ENCODE measurements at places on chromosomes 7 and 10.

DNA sequence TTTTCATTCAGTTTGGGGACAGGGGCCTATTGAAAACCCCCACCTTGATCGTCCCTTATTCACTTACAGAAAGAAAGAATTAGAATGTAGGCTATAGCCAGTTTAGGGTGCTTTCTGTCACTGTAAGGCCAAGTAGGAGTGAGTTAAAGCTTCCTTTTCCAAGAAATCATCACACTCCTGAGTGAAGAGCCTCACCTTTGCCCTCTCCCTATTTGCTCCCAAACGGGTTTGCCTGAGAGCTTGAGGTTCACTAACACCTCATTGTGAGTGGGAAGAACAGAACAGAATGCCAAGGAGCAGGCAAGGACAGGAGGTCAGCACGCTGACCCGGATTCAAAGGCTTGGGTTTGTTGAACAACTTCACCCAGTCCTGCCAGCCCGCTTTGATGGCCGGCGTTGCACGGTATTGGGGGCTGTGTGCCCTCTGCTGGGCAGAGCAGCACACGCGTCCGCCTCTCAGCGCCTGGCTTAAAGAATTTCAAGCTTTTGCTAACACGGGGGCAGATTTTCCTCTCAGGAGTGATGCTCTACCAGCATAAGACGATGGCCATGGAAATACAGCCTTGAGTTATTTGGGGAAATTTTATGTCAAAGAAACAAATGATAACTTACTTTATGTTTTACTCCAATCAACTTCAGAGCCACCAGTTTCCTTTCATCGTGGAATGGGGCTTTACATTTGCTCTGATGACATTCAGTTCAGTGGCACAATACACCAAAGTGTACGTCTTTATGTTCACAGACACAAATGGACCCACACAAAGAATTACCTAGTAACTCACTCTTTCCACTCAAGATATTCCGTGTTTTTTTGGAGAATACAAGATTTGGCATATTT lies 470.0 kb downstream of the SUGCT start:
- DNase-seq = peak; percentile 22

DNA sequence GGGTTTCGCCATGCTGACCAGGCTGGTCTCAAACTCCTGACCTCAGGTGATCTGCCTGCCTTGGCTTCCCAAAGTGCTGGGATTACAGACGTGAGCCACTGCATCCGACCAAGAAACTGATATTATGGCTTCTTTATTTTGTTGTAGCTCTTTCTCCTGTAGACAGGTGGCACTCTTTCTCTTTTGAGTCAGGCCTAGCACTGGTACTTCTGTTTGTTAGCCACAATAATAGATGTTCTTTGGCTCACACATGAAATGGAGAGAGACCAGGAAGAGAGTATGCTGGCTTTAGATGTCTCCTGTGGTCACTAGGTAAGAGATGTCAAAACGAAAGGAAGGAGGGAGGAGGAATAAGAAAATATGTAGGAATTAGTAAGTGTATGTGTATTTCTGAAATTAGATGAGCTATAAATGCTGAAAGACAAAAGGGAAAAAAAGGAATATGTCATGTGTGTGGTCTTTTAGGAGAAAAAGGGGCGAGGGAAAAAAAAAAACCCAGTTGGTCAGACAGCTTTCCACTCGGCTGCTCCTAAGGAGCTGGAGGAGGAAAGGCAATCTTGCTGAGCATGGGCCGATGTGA lies 78.7 kb downstream of the CLEC2L start:
- DNase-seq = no peak

DNA sequence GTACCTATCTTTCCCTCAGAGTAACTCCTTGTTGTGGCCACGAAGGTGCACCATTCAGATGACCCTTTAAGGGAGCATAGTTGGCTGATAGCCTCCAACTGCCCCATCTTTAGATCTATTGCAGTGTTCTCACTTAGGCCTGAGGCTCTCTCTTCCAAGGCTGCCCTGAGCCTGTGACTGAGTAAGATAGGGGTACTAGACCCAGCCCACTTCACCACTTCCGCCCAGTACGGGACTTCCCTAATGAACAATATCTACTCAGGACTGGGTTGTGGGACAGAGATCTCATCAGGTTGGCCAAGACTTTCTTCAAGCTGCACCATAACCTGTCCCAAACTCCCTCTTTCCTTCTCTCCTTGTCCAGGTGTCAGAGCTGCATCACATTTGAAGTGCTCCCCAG lies 5.7 kb upstream of the GNAI1 start:
- no peak for DNase-seq

DNA sequence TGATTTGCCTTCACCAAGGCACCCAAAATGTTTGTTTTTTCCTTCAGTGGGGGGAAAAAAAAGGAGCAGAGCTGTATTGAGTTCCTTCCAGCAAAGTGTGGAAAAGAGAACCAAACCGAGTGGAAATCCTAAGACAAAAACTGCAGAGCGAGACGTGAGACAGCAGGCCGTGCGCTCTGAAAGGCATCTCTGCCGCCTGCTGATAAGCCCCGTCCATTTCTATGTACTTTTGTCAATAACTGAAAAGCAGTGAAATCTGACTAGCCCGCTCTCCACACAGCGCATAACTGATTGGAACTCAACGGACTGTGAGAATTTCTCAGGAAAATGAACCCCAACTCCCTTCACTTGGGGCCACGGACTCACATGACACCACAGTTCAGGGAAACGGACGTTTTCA lies 83.2 kb downstream of the COBL start:
- no peak for DNase-seq

GRCh38 chr10:86387178-86387794 lies 20.7 kb upstream of the GRID1 start:
- no peak for DNase-seq

DNA sequence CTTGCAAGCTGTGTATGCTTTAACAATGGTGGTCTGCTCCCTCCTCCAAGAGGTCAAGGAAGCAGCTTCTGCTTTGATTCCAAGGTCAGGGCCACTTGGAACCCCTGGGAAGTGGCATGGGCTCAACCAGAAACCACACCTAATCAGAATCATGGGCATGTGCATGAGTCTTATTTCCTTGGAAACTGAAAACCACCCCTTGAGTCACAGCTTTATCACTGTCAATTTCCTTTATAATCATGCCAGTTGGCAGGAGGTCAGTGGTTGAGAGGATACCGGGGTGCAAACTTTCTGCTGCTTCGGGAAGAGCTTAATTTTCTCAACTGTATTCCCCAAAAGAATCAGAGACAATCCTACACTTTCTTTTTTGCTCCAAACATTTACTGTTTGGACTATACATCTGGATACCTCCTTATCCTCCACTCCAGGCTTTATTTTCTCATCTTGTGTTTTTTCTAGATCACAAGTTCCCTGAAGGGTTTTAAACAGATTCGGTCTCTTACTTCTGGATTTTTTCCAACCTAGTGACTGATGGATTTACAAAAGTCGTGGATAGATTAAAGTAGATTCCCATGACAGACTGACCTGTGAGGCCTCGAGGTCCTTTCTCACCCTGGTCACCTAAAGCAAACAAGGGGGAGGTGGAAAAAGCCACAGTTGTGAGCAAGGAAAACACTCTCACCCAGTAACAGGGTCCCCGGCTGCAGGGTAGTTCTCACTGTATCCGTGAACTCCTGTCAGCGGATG lies 36.0 kb downstream of the COL17A1 start:
- no peak for DNase-seq

DNA sequence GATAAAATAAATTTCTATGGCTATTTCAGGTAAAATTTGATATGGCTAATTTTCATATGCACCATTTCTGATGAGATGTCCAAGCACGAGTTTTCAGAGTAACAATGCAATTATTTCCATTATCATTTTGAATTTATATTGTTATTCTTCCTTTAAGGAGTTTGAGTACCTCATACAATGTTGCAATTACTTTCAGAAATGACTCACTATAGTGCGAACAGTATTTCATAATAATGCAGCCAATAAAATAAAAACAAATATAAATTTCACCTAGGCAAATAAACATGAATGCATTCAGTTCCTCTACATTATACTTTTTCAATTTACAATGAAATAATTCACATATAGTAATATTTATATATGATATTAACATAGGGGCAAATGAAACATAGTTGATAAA lies 78.8 kb upstream of the LRRN3 start:
- no peak for DNase-seq

GRCh38 chr10:24034571-24034970 lies 174.4 kb upstream of the KIAA1217 start:
- no peak for DNase-seq

DNA sequence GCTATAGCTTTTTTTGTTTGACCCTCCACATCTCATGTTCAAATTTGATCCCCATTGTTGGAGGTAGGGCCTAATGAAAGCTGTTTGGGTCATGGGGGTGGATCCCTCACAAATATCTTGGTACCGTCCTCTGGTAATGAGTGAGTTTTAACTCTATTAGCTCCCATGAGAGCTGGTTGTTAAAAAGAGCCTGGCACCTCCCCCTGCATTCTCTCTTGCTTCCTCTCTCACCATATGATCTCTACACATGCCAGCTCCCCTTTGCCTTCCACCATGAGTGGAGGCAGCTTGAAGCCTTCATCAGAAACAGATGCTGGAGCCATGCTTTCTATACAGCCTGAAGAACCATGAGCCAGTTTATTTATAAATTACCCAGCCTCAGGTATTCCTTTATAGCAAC lies 43.0 kb upstream of the IMMP2L start:
- DNase-seq = no peak

DNA sequence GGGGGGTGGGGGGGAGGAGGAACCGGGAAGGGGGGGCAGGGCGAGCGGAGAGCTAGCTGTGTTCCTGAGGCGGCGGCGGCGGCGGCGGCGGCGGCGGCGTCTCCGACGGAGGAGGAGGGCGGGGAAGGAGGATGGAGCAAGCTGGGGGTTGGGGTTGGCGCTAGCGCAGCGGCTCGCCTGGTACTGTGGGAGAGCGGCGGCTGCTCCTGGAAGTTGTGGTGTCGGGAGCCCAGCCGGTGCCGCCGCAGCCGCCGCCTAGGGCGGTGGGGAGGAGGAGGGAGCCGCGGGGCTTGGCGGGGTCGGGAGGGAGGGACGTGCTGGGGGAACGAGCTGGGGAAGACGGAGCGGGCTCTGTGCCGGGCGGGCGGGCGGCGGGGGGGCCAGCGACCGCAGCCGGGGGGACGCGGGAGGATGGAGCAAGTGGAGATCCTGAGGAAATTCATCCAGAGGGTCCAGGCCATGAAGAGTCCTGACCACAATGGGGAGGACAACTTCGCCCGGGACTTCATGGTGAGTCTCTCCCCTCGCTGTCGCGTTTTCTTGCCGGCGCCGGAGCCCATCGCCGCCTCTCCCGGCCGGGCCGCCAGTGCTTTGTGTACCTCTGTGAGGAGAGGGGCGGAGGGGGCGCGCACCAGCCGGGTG lies at the start of gene PTPN12:
Gene PTPN12, plus strand, starts transcription at position 160 of the 642 bp plus-strand sequence. Its CDS starts 252 bp downstream, at position 412.
- DNase-seq = peak; percentile 72

GRCh38 chr7:27114881-27115220 lies 12.4 kb upstream of the HOXA2 start:
- DNase-seq = no peak

GRCh38 chr7:112132051-112132694 lies 74.0 kb downstream of the DOCK4 start:
- no peak for DNase-seq

GRCh38 chr7:133672866-133673265 lies 420.0 kb downstream of the EXOC4 start:
- no peak for DNase-seq

- no peak for DNase-seq
Observed at GRCh38 chr7:18459484-18460245, 35.9 kb upstream of the HDAC9 start.

- DNase-seq = no peak
Observed at GRCh38 chr7:55444786-55445185, 79.6 kb downstream of the LANCL2 start.

DNA sequence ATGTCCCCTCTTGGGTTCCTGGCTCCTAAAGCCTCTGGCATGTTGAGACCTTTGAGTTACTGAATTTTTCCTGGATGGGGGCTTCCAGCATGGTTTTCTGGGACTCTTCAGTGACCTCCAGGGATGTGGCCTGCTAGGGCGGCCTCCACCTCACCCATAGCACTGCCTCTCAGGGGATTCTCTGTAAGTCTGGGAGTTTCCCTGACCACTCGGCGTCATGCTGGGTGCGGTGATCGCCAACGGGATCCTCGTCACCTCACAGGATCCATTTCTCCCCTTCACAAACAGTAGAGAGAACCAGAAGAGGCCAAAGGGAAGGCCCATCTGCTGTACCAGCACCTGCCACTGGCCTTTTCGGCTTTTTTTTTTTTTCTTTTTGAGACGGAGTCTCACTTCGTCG lies 84.3 kb downstream of the NPTX2 start:
- no peak for DNase-seq

DNA sequence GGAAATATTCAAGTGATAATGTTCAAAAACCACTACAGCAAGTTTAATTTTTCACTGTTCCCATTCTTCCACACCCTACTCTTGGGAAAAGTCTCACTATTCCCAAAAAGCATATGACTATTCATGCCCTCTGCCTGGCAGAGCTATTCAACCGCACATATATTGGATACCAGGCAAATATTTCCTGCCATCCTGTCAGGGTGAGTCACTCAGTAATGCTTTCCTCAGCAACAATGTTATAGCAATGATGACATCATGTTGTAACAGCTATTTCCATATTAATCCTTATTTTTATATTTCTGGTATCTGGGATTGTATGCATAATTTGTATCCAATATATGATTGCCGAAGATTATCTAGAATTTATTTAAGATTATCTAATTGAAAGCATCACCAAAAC lies 114.0 kb upstream of the PLXDC2 start:
- no peak for DNase-seq

GRCh38 chr10:71451754-71452153 lies 55.0 kb downstream of the CDH23 start:
- DNase-seq = no peak

GRCh38 chr7:101186844-101187428 lies 6.8 kb upstream of the NAT16 start:
- DNase-seq = no peak

GRCh38 chr7:72281308-72281707 lies 130.8 kb downstream of the CALN1 start:
- no peak for DNase-seq

GRCh38 chr7:159160450-159160849 lies 15.8 kb upstream of the VIPR2 start:
- no peak for DNase-seq

DNA sequence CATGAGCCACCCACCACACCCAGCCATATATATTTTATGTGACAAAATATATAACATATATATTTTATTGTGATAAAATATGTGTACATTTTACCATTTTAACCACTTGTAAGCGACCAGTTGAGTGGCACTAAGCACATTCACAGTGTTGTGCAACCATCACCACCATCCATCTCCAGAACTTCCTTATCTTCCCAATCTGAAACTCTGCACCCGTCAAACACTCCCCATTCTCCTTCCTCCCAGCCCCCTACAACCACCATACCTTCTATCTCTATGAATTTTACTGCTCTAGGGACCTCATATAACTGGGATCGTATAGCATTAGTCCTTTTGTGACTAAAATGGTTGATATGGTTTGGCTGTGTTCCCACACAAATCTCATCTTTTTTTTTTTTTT lies 20.8 kb upstream of the CYTH3 start:
- no peak for DNase-seq

All from C1 segment of cervical spinal cord (tissue), 14 donors.